Esophagus squamous epithelium (tissue), 5 donors: ENCODE measurements at places on chromosomes 6 and 20.

- no peak for DNase-seq
Measured at GRCh38 chr6:53302678-53303360, 45.9 kb downstream of the ELOVL5 start.

GRCh38 chr20:50541606-50542041, 31.4 kb downstream of the PTPN1 start:
- DNase-seq = no peak

DNA sequence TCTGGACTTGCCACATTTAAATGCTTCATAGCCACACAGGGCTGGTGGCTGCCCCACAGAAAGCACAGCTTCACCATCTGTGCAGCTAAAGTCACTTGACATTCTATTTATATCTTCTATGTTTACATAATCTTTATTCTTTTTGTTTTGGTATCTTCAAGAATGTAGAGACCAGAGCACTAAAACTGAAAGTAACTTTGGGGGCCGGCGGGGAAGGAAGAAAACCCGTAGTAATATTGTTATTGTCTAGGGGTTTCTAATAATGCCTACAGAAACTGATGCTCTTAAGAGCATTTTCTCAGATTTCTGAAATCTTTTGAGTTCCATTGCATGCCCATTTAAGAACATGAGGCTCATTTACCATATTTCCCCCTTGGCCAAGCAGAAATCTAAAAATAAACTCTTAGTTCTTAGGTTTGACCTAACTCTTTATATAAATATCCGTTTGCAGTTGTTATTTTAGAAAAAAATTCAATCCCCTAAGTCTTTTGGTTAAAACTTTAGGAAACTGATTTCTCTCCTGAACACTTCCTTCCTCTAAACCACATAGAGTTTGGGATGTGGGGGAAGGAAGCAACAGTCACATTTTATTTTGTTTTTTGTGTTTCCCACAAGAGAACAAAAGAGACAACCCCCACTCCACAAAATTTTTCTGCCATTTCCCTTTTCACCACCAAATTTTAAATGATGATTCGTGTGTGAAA, 207.6 kb downstream of the OGFRL1 start:
- no peak for DNase-seq

DNA sequence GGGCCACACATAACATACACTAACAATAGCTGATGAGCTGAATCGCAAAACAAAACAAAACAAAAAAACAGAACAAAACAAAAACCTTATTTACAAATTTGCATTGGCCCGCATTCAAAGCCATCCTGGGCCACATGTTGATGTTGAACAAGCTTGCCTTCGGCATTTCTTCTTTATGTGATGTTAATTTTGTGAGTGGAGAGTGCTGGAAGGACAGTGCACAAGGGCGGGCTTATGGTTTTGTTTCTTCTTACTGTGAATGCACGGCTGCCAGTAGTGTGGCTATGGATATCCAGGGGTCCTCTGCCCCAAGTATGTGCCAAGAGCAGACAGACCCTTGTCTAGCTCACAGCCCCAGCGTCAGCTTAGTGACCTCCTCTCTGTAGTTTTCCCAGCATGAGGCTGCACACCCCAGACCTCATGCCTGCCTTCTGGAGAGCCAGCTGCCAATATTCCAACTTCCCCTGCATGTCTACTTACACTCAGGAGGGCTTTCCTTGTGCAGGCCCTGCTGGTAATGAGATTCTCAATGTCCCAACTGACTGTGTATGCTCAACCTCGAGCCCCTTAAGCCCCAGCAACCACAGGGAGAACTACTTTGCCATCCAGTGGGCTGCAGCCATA, 24.9 kb downstream of the ZNF292 start:
- DNase-seq = no peak

DNA sequence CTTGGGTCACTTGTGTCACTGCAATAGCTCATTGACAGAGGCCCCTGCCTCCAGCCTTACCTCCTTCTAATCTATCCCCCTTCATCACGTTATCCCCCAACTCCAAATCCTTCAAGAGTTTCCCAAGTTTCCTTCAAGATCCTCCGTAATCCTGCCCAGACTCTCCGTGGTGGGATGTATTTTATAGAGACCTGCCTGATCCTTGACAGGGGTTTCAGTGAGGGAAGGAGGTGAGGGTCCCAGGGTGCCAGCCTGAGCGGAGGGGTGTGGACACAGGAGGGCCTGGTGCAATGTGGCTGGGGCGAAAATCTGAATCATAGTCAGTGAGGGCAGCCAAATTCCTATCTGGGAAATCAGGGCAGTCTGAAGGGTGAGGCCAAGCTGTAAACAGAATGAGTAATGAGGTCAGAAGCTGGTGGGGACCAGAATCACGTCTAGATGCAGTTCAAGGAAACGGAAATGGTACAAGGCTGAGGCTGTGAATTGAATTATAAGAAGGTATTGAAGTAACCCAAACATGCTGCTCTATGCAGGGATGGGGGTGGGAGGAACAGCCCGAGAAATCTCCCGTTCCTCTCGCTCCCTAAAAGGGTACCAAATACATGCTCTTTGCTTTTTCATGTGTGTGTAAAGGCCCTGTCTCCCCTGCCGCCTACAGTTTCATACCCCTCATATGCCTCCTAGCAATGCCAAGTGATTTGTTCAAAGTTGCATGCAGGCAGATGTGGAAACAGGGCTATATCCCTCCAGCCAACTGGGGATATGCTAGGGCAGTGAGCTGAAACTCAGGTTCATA, 35.4 kb upstream of the PIM1 start:
- no peak for DNase-seq

GRCh38 chr6:31354864-31355582, 2.0 kb downstream of the HLA-B start:
- DNase-seq = no peak

GRCh38 chr6:17905611-17906592, 81.5 kb downstream of the KIF13A start:
- DNase-seq = no peak

- DNase-seq = no peak
Measured at GRCh38 chr6:11496152-11497060, 41.1 kb upstream of the TMEM170B start.

DNA sequence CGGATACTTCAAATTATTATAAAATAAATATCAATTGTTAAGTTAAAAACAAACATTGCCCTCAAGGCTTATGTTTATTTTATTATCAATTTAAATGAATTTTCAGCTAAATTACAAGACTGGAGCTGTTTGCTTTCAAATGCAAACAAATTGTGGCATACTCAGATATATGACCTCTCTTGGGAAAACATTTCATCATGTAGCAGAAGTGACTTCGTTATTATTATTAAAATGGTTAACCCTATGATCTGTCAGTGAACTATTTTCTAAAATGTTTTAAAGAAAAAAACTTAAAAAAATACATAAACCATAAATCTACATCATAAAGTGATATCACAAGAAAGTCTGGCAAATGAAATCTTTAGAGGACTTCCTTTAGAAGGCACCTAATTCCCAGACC, 72.5 kb downstream of the MAN1A1 start:
- DNase-seq = no peak

DNA sequence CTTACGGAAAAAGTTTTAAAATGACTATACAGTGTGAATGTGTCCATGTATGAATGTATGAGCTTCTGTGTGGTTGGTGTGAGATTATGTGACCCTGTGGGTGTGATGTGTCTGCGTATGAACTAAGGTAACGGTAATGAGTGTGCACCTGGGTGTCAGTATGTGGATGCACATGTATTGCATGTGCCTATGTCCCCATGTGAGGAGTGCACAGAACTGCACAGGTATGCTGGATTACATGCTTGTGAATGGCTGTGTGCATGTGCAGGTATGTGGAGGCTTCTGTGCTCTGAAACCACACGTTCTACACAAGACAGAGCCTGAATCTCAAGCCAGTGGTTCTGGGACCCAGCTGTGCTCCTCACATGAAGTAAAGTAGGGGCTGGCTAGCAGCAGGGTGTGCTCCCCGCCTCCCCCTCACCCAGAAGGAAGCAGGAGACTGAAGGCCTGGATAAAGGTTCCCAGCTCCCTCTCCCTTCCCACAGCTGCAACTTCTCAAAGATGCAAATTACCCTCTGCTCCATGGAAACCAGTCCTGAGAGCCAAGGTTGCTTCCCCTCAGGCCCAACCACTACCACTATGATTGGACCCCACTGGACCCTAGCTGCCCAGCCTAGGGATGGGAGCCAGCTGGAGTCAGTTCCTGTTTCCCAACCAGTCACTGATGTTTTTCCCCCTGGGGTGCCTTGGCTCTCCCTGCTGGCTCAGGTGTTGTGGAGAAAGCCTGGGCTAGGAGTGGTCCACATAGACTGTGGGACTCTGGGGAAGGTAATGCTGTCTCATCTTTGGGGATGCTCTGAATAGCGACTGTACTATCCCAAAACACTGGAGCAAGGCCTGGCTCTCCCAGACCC, 24.8 kb upstream of the SPDEF start:
- DNase-seq = no peak

DNA sequence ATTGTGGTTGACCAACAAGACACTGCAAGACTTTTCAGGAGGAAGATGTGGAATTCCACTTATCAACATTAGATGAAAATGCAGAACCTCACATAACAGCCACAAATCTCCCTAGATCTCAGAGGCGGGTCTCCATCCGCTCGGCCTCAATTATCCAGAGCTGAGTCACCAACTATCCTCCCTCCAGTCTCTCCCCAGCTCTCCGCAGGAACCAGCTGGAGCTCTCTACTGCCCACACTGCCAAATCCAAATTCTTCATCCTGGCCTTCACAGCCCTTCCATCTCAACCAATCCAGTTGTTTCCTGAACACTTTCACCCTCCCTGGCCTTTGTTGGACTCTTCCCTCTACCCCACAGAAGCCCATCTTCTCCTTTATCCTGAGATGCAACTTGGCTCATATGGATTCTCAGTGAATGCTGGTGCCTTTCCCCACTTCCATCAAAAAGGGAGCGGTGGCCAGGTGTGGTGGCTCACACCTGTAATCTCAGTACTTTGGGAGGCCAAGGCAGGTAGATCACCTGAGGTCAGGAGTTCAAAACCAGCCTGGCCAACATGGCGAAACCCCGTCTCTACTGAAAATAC, 3.5 kb upstream of the TGIF2 start:
- no peak for DNase-seq

DNA sequence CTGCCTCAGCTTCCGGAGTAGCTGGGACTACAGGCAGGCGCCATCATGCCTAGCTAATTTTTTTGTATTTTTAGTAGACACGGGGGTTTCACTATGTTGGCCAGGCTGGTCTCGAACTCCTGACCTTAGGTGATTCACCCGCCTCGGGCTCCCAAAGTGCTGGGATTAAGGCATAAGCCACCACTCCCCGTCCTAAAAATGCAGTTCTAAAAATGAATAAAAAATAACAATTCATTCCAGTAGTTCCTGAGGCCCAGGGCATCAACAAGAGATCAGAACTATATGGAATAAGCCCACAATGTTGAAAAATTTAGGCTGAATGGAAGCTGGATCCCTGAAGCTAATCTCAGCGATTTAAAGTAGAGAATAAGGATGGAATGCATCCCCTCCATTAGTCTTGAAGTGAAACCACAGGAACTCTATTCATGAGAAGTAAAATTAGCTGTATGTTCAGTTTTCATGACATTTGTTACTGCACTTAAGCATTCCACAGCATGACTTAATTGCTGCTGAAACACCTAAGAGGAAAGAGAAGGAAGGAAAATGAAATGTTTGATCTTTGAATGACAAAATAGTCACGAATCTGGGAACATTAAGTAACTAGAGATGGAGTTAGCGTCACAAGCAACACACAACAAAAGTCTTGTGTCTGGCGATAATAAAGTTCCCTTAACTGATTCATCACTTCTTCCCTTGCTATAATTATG, 80.4 kb upstream of the RIPOR2 start:
- DNase-seq = no peak

DNA sequence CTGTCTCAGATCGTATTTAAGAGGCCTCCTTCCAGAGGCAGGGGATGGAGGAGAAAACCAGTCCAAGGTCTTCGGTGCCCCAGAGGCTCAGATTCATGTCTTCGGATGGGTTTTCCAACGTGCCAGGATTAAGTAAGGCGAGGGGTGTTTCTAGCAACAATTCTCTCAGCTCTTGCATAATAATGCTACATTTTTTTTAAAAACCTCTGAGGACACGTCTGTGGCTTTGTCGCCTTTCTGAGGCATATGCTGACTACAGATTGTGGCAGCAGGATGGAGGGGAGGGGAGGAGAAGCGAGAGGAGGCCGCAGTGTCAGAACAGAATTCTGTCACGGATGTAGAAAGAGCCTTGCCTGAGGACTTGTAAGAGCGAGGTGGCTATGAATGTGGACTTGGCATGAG, 17.7 kb upstream of the CCDC167 start:
- no peak for DNase-seq

DNA sequence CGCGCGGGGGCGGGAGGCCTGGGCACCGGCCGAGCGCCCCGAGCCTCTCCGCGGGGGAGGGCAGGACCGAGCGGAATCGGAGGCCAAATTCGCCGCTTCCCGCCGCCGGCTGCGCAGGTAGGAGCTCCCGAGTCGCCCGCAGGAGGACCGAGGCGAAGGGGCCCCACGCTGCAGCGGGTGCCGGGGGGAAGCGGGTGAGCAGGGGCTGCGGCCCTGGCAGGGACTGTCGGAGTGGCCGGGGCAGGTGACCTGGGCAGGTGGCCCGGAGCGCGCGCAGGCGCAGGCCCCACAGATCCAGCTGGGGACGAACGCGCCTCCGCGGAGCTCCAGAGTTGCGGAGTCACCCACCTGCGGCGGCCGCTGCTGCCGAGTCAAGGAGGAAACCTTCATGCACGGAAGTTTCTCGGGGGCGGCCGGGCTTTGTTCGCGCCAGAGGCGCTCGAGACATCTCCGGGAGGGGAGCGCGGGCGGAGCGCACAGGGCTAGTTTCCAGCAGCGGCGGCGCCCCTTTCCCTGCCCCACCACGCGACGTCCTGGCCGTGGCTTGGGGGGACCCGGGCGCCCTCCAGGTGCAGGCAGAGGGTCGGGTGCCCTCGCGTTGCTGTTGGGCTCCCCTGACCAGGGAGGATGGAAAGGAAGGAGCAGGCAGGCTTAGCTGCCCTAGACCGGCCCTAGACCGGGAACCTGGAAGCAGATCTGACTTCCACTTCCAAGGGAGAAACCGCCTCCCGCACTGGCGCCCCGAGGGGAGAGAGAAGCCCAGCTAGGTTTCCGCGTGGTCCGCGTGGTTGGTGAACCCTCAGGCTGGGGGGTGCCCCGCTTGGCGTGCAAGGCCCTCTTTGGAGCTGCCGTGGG, 590 bp downstream of the SLCO4A1 start:
- DNase-seq = no peak

- DNase-seq = no peak
Measured at GRCh38 chr20:38537176-38537575, 43.8 kb upstream of the ADIG start.

GRCh38 chr20:38434301-38434741, 807 bp downstream of the SNHG17 start:
- no peak for DNase-seq

DNA sequence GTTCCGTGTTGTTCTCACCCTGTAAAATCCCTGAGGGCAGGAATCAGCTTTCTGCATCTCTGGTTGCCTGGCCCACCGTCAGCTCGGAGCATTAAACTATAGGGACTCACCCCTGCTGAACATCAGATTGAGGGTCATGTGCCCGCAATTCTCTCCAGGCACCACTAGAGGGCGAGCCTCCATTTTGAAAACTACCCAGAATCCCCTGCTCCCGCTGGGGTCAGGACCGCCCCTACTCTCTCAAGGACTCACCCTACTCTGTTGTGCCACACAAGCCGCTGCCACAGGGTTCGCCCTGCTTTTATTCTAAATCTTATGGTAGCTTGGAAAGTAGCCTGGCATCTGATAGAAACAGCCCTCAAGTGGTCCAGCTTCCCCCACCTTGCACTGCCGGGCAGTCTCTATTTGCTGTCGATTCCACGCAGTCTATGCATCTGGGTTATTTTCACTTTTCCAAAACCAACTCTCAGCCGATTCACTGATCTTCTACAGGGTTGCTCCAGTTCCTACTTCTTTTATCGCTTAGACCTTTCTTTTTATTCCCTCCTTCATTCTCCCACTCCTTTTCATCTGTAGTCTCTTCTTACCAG, 244.1 kb upstream of the QKI start:
- DNase-seq = no peak
